ENCODE measurements at places on chromosomes 11 and 22. TPM values are rescaled to one million over a fixed set of nuclear protein-coding genes. Genes with fewer than 3 reads are reported as not detected.

DNA sequence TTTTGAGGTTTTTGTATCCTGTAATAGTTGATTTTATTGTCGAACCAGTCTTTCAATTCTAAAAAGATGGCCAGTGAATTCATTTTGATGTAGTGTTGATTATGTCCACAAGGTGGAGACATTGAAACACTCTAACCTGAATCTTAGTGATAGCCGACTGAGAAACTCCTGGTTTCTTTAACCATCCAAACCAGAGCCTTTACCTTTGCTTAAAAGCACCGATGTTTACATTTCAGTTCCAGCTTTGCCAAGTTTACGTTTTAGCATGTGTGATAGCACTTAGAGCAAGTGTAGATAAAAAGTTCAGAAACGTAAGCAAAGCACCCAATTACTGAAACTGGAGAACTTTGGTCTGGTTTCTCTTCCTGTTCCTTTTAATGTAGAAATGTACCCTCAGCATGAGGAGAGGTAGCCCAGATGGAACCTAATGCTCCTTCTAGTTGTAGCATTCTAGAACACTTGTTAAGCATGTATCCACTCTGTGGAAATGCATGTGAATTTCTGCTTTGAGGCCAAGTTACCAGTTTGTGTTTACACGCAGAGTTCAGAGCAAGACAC is 208.6 kb downstream of the DBX1 start:
- H3K27me3 ChIP-seq, result no peaks in the 10 kb centered on the region
- H3K4me3 ChIP-seq, result no peak overlapping the region
- H3K27ac ChIP-seq, result 0 out of 2 replicates have a peak overlapping the region, but pooled peaks have one; percentile 29
- peaks cover 4% of the 10 kb centered on the region for H3K4me1 ChIP-seq

DNA sequence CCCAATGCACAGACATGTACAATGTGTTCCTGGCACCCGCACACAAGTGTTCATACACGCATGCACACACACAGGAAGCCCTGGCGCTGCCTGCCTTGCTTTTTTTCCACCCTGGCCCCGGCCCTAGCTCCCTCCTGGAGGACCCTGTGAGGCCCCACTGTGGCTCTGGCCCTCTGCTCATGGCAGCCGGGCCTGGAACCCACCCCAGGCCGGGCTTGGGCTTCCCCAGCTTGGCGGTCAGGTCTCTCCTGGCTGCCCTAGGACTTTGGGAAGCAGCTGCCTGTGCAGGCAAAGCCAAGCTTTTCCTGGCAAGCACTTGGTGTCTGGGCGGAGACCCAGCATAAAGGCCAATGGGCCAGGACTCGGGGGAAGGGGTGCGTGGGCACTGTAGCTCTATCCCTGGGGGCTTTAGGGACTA is 30.5 kb downstream of the CD82 start:
- H3K4me3 ChIP-seq, result no peak overlapping the region
- no peaks in the 10 kb centered on the region for H3K4me1 ChIP-seq

OR52I1 gene
- total RNA-seq, result not detected

- no peak overlapping the region for H3K27ac ChIP-seq
- H3K27me3 ChIP-seq, result no peaks in the 10 kb centered on the region
- DNase-seq, result no peak
- H3K4me3 ChIP-seq, result no peak overlapping the region
- H3K36me3 ChIP-seq, result no peaks in the 10 kb centered on the region
Observed at GRCh38 chr11:79076526-79077115, 364.2 kb downstream of the TENM4 start.

DNA sequence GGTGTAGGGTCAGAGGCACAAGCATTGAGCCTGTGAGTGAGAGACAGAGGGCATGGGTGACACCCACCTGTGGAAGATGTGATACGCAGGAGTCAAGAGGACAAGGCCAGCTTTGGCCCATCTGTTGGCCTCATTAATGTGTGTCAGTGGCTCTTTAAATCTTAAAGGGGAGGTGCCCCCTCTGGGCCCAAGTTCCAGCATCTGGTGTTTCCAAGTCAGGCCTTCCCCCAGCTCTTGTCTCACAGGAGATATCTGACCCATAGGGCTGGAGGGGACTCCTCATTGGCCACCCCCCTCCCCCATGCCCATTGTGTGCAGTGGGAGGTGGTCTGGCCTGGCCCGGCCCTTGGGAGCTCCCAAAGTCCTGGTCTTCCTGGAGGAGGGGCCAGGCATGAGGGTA is 8.9 kb downstream of the KCNK7 start:
- peaks cover 17% of the 10 kb centered on the region for H3K4me1 ChIP-seq
- no peaks in the 10 kb centered on the region for H3K27me3 ChIP-seq
- peaks cover 6% of the 10 kb centered on the region for H3K36me3 ChIP-seq
- H3K4me3 ChIP-seq, result no peak overlapping the region
- no peak for DNase-seq

SLC37A2 gene
- total RNA-seq, result 0.23 TPM

- H3K27ac ChIP-seq, result no peak overlapping the region
- no peak overlapping the region for H3K4me3 ChIP-seq
- H3K36me3 ChIP-seq, result no peaks in the 10 kb centered on the region
- H3K27me3 ChIP-seq, result no peaks in the 10 kb centered on the region
Observed at GRCh38 chr11:73888244-73888643, 11.4 kb downstream of the PAAF1 start.

DNA sequence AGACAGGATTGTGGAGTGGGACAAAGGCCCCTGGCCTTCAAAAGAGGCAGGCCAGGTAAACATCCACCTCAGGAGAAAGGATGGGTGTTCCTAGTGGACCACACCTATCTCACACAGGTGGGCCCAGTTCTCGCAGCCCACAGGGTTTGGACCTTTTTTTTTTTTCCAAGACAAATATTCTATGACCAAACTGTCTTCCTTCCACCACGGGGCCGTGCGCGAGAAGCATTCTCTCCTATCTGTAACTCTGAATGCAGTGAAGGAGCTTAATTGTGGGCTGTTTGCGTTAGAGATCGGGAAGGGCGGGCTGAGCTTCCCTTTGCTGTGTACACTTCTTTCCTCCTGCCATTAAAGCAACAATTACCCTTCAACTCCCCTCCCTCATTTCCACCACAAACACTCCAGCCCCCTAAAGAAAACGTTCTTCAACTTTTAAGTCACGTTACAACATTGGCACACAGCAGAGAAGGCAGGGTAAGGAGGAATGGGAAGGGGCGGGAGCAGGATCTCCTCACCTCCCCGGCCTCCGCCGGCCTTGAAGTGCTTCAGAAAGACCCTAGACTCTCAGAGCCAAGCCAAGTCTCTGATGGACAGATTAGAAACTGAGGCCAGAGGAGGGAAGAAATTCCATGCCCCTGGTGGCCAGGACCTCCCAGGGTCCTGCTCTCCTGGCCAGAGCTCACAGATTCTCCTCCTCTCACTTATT is 238.4 kb downstream of the BUD13 start:
- no peak overlapping the region for H3K27ac ChIP-seq
- no peaks in the 10 kb centered on the region for H3K4me1 ChIP-seq
- peaks cover 42% of the 10 kb centered on the region for H3K27me3 ChIP-seq

DNA sequence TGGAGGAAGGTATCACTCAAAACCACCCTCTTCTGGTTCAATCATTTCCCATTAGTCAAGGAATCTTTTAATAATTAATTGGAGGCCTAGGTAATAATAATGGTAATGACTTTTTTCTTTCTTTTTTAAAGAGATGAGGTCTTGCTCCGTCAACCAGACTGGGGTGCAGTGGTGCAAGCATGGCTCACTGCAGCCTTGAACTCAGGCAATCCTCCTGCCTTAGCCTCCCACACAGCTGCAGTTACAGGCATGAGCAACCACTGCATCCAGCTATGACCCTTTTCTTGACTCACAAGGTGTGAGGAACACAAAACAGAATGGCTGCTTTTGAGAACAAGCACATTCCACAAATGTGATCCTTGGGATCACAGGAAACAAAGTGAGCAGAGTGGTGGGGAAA is 3.6 kb downstream of the POLDIP3 start:
- H3K4me1 ChIP-seq, result peaks cover 38% of the 10 kb centered on the region
- H3K27ac ChIP-seq, result no peak overlapping the region

Measured in Panc1 (cell line).